ENCODE measurements at places on chromosomes 2 and 18. TPM values are rescaled to one million over a fixed set of nuclear protein-coding genes. Genes with fewer than 3 reads are reported as not detected.

DNA sequence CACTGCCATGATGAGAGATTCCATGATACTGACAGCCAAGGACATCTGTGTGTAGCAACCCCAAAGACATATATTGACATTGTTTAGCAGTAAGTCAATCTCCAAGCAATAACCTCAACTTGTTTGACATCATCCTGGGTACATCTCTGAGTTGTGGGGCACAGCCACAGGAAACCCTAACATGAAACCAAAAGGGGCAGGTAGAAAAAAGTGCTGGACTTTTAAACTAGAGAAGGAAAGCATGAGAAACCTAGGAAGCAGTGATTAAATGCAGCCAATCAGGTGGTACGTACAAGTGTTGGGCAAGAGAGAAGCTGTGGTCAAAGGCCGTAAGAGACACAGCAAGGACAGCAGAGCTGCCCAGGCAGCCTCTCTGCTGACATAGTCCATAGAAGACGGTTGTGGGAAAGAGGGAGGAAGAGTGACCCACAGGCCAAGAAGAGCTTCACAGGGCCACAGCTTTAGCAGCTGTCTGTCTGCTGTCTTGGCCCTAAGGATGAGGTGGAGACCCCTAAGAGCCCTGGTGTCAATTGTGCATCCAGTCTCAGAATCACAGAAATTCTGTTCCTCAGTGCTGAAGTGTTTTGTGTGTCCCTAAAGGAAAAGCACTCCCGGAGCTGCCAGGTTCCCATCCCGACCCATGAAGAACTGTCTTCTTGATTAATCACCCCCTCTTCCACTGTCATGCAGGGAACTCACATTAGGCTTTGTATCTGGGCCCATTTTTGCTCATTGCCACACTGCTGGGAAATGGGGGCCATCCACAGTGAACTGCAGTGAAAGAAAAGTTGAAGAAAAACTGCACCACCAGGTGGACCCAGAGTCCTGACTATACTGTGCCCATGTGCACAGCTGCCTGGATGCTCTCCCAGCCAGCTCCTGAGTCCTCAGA is 25.4 kb upstream of the CHN1 start:
- DNase-seq = peak; percentile 58

NPC1 gene
- total RNA-seq = 7.9 TPM

DNA sequence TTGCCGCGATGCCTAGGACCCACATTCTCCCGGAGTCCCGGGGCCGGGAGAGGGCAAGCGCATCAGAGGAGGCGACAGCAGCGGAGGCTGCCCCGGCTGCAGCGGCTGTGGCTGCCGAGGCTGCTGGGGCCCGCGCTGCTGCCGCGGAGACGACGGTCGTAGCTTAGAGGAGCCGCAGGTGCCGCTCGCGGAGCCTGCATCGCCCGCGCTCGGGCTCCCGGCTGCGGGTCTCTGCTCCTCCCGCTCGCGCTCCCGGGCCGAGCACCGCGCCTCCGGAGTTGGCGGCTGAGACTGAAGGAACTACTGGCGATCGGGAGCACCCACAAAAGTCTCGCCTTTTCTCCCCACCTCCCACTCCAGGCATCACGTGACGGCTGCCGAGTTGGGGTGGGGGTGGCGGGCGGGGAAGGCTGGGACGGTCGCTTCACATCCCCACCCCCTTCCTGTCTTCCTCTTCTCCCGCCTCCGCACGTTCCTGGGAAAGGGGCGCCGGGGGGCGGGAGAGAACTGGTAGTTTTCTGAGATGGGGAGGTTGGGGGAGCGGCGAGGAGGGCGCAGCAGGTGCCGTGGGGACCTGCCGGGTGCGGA is at the start of gene LYPD1:
Gene LYPD1, minus strand, starts transcription at position 298 of the 588 bp plus-strand sequence. Its CDS starts 273 bp downstream, at position 25.
- DNase-seq = no peak

GAREM1 gene
- total RNA-seq = 2.3 TPM

GRCh38 chr2:95352310-95353054 is 50.0 kb upstream of the FAHD2A start:
- DNase-seq = no peak

DNA sequence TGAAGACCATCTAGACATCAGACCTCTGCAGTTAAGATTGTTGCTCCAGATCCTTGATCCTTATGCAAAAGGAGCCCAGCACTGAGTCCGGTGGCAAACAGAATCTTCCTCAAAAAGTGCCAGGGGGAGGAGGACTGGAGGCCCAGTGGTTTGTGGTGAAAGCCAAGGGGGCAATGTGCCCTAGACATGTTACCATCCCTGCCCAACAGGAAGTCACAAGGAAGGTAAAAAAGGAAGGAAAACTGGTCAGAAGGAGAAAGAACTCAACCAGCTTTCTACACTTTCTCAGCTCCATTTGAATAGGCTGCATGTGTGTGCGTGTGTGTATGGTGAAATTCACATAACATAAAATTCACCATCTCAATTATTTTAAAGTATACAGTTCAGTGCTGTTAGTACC is 25.0 kb upstream of the KDM3A start:
- no peak for DNase-seq

DNA sequence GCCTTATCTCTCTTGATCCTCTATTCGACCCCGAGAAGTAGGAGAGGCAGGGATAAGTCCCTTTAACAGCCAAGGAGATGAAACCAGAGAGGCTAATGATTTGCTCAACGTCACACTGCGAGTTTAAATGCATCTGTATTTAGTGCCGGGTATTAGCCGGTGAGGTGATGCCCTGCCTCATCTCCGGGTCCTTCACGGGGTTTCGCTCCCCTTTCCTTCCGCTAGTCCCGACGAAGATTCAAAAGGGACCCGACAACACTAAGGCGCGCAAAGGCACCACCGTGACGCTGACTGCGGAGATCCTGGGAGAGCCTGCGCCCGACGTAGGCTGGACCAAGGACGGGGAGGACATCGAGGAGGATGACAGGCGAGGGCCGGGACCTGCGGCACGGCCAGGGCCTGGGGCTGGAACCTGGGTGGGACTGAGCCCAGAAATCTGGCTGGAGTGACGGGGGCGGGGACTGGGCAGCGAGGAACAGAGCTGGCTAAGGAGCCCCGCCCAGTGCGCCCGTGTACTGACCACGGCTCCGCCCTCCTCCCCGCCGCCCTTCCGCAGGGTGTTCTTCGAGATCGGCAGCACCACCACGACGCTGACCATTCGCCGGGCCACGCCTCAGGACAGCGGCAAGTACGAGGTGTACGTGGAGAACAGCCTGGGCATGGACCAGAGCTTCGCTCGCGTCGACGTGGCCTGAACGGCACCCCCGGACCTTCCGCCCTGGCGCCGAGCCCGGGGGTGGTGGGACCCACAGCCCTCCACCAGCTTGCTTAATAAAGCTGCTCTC is 1.0 kb upstream of the GMPPA start:
- DNase-seq = peak; percentile 74

SCN7A gene
- total RNA-seq = 0.90 TPM

DNA sequence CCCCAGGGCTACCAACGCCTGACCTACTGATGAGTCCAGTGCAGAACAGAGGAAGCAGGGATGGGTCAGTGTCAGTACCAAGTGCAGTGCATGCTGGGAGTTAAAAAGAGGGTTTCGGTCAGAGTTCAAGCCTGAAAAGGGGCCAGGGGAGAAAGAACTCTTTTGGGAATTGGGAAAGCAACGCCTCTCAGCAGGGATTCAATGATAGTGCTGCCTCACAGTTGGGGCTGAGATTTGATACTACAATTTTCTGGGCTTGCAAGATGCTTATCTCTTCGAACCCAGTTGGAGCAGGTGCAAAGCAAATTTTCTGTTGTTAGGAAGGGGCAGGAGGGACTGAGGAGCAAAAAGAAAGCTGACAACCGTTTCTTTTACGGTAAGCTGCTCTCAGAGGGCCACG is 82.6 kb downstream of the CERKL start:
- DNase-seq = no peak

GRCh38 chr2:223837287-223838061 is at the start of gene AP1S3:
TSS of gene AP1S3 (minus strand) at chr2:223837582. CDS start at chr2:223837450, 132 bp downstream.
- peak; percentile 38 for DNase-seq

- no peak for DNase-seq
These were observed 191.0 kb upstream of the LRP1B start for GRCh38 chr2:142321706-142322280.

GRCh38 chr2:234678711-234679110 is 181.8 kb upstream of the ARL4C start:
- DNase-seq = peak; percentile 67

DNA sequence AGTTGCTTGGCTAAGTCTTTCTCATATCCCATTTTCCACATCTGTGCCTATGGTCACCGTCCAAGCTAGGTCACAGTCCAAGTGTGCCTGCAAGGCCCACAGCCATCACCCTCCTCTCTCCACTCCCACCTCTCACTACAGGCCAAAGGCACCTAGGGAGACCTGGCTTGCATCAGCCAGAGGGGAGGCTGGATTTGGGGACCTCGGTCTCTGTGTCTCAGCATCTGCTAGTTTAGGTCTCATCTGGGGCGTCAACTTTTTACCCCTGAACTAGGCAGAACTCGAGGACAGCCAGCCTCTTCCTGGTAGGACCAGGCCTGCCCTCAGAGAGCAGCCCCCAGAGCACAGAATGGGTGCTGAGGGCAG is 217.1 kb downstream of the DYSF start:
- DNase-seq = no peak
